WERI-Rb-1 (cell line): ENCODE measurements at places on chromosomes 13 and 19.

DNA sequence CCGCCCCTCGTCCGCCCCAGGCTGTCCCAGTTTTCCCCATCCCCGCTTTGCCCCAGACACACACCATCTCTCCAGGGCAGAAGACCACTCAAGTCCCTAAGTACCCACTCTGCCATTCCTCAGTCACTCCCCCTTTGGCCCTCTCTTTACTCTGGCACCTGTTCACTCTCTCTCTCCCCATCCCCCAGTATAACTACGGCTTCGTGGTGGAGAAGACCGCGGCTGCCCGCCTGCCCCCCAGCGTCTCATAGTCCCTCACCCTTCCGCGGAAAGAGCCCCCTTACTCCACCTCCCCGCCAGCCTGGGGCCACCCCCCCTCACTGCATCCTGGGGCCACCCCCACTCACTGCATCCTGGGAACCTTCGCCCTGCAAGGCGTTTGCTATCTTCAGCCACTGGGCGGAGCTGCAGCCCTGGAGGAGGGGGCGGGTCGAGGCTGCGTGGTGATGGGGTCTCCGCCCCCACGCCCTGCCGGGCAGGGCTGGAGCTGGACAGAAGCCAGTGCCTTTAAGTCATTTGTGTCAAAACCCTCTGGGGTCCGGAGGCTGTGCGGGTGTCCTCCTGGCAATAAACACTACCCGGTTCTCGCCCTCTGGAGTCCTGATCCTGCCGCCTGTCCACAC lies 5.0 kb downstream of the MVB12A start:
- peak; percentile 89 for DNase-seq

DNA sequence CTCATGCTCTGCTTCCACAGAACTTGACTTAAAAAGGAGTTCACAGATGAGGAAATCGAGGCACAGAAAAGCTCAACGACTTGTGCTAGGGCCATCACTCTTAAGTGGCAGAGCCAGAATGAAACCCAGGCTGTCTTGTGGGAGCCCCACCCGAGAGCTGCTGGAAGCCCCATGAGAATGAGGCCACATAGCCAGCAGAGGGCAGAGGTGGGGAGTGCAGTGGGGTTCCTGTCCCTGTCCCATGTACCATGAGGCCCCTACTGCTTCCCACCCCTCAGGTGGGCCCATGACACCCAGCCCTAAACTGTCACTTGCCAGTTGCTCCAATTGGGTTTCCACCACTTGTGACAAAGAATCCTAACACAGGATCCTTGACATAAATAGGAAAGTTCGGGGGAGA lies 175.9 kb downstream of the IRS2 start:
- DNase-seq, result peak; percentile 82

DNA sequence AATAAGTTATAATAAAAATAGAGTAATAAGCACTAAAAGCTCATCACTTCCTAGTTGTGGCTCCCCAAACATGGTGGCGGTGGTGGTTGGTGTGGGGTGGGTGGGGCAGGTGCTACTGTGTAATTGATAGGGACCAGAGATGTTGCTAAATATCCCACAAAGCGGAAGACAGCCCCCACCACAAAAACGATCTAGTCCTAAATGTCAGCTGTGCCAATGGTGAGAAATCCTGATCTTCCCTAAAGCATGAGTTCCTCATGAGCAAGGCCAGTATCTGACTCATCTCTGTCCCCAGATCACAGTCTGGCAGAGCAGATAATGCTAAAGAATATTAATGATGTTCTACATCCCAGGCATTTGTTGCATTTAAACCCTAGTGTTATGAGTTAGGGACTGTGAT lies 1.9 kb upstream of the EDDM13 start:
- DNase-seq, result no peak

DNA sequence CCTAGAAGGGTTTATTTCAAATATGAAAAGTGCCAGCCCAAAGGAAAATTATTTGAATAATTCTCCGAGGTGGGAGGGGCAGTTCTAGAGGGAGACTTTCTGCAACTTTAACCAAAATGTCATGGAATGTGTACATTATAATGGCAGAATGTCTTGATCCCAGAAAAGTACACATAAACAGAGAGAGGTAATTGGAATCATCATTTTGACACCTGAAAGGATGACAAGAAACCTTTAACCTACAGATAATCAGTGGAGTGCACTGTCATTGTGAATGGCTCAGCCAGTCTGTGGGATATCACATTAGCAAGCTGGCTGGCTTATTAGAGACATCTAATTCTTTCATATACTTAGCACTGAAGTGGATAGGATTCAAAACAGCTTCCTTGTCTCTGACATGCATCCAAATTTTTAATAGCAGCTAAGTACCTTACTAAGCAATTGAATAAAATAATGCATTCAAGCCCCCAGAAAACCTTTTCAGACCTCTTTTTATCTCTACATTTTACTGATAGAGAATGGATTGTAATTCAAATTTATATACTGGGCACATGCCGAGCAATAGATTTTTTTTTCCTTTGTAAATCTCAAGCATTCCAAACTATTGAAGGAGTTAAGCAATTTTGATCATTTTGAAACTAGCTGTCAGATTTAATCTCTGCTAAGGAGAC lies 468.6 kb downstream of the COG6 start:
- DNase-seq, result no peak

GRCh38 chr19:15091918-15092753 lies 10.1 kb downstream of the OR1I1 start:
- DNase-seq, result no peak

DNA sequence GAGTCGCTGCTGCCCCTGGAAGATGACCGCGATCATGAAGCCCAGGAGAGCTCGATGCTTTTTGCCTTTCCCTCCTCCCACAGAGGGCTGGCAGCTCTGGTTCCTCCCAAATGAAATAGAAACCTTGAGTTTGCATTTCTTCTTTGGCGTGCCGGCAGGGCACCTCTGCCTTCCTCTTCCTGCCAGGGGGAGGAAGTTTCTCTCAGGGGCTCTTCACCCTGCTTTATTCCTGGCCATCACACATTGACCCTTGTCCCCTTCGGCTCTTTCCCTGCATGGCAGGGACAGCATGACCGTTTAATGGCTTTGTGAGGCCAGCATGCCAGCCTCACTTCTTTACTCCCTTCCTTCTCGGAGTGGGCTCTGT lies 47.9 kb downstream of the ACTN4 start:
- DNase-seq, result no peak
